Activated CD4-positive, alpha-beta T cell treated with anti-CD3 and anti-CD28 coated beads, Interleukin-2, amount 10 ng/mL, durations not matched to agents 24 days and 14 days (primary cell): ENCODE measurements at places on chromosomes 1 and 21. TPM values are rescaled to one million over a fixed set of nuclear protein-coding genes. Genes with fewer than 3 reads are reported as not detected.

Gene KLF17
- not detected in 2 replicates for total RNA-seq

GRCh38 chr1:69148731-69149130 is 419.0 kb upstream of the LRRC7 start:
- H3K4me3 ChIP-seq: no peak overlapping the region
- no peaks in the 10 kb centered on the region for H3K4me1 ChIP-seq
- DNase-seq: no peak
- H3K36me3 ChIP-seq: no peaks in the 10 kb centered on the region
- H3K27ac ChIP-seq: no peak overlapping the region
- no peaks in the 10 kb centered on the region for H3K27me3 ChIP-seq

DNA sequence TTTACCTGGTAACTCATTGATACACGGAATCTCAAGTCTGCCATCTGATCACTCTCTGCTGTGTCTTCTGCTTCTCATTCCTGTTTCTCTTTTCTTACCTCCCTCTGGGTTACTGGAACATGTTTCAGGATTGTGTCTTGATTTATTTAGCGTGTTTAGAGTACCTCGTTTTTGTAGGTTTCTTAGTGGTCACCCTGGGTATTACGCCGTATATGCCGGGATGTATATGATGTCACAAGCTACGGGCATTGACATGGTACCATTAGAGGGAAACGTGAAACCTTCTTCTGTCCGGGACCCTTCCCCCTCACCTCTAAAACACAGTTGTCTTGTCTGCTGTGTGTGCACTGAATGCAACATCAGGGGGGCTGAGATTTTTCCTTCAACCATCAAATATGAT is 2.8 kb downstream of the ACTRT2 start:
- H3K4me3 ChIP-seq: no peak overlapping the region
- H3K27ac ChIP-seq: no peak overlapping the region
- no peaks in the 10 kb centered on the region for H3K36me3 ChIP-seq

GRCh38 chr1:188429386-188429785 is 1600.6 kb downstream of the PLA2G4A start:
- no peak overlapping the region for H3K27ac ChIP-seq
- H3K36me3 ChIP-seq: no peaks in the 10 kb centered on the region
- H3K4me1 ChIP-seq: no peaks in the 10 kb centered on the region
- no peak overlapping the region for H3K4me3 ChIP-seq
- no peaks in the 10 kb centered on the region for H3K27me3 ChIP-seq
- DNase-seq: no peak

Gene GLRX2
- total RNA-seq: 29.4 and 32.6 TPM in 2 replicates

- peaks cover 73% of the 10 kb centered on the region for H3K4me1 ChIP-seq
- peak overlapping the region; percentile 90 for H3K4me3 ChIP-seq
- DNase-seq: peak; percentile 77
- peak overlapping the region; percentile 97 for H3K27ac ChIP-seq
- no peaks in the 10 kb centered on the region for H3K27me3 ChIP-seq
- peaks cover 10% of the 10 kb centered on the region for H3K36me3 ChIP-seq
These were observed 2.5 kb downstream of the KIF21B start for GRCh38 chr1:201020721-201021629.

DNA sequence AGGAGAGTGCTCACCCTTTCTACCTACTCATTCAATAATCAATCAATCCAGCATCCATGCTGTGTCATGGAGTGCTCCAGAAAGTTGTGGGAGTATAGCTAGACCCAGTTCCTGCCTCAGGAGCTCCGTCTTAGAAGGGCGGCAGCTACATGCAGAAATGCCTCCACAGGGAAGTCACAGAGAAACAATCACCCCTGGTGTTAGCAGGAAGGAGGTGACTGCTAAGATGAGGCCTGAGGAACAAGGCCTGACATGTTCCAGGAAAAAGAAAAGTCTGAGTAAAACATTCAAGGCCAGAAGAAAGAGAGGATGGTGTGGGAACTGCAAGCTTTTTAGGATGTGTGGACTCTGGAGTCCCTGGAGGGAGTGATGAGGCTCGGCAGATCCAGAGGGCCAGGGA is 142.5 kb upstream of the MAGI3 start:
- no peaks in the 10 kb centered on the region for H3K36me3 ChIP-seq
- no peak for DNase-seq
- H3K27ac ChIP-seq: no peak overlapping the region
- H3K4me1 ChIP-seq: no peaks in the 10 kb centered on the region
